ENCODE measurements at places on chromosomes 12 and 14. TPM values are rescaled to one million over a fixed set of nuclear protein-coding genes. Genes with fewer than 3 reads are reported as not detected.

The CLBA1 gene
- total RNA-seq = 27.5 TPM

The IFNG-AS1 gene
- not detected for total RNA-seq

The CLEC4D gene
- not detected for total RNA-seq

The INHBE gene
- not detected for total RNA-seq

The ASCL1 gene
- total RNA-seq = not detected

The NANOG gene
- total RNA-seq = not detected

The AMDHD1 gene
- total RNA-seq = 1.5 TPM
